Fibroblast of upper back skin (primary cell): ENCODE measurements at places on chromosomes 5 and 9.
A peak's percentile ranks its signal among the peaks of the same experiment; 100 is the strongest.

DNA sequence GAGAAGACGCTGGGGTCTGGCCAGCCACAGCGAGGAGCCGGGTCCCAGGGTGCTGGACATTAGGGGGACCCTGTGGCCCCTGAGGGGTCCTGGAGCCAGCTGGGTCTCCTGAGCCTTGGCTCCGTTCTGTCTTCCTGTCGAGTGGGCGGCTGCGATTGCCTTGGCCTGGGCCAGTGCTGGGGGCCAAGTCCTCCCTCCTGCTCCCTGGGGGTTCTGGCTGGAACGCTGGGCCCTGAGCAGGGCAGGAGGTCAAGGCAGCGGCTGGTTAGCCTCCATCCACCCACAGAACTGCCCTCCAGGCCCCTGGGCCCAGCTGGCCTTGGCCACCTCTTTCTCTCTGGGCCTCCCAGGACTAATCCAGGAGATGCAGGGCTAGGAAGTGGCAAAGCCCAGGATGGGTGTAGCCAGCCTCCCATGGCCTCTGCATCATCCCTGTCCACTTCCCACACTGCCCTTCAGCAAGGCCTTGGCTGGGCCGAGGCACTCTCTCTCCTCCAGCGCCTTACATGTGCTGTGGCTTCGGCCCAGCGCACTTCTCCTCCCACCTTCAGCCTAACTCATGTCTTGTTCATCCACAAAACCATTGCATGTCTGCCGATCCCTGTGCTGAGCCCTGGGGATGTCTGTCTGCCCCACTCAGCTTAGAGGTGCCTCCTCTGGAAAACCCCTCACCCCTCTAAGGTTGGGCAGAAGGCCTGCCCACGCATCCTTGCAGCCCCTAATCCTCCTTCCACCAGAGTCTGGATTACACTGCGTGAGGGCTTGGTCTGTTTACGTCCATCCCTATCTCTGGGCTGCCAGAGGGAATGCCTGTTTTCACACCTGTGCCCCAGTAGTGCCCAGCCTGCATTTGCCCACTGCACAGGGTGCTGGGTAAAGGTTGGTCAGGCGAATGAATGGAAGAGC, 5.0 kb downstream of the LAMC3 start:
- no peak for DNase-seq

GRCh38 chr5:1008451-1009358, at the start of gene NKD2:
Gene NKD2 (plus strand): TSS chr5:1008802. CDS start chr5:1009058, 256 bp downstream.
- DNase-seq, result no peak

GRCh38 chr9:35096035-35096849, at the start of gene PIGO:
Gene PIGO (minus strand): TSS chr9:35096591. CDS start chr9:35095565, 1,026 bp downstream.
- peak; percentile 79 for DNase-seq

DNA sequence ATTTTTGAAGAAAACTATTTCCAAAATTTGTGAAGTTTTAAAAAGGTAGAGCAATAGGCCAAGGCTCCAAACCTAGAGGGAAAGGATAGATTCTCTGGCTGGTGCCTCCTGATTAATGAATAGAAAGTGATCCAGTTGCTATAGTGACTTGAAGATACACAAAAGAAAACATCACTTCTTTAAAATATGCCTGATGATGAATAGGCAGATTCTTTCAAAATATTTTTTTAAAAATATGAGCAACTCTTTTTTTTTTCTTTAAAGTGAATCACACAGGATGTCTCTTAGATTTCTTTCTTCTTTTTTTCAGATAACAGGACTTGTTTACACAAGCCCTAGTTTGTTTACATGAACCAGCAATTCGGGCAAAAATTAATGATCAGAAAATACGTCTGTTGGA, 124.4 kb downstream of the RFK start:
- DNase-seq, result peak; percentile 13

DNA sequence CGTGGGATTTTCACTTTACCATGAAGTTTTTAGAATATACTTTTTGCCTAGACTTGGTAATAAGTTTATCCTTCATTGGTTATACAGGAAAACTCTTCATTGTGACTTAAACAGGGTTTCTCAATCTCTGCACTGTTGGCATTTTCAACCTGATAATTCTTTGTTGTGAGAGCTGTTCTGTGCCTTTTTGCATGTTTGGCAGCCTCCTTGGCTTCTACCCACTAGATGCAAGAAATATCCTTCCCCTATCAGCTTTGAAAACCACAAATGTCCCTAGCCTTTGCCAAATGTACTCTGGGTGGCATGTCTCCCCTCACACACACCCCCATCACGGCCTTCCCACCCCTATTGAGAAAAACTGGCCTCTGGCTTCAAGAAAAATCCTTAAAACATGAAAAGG, 180.9 kb downstream of the ESM1 start:
- DNase-seq, result no peak

DNA sequence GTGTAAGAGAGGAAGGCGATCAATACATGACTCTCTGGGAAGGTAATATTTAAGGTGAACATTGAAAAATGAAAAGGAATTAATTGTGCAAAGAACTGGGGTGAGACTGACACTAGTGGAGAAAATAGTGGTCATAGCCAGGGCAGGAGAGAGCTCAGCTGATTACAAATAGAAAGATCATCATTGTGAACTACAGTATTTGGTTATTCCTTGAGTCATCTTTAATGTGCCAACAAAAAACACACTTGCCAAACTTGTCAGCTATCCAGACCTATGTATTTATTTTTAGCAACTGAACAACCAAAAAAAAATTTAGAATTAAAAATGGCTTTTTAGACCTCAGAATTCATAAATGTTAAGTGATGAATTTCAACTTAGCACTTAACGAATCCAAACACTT, 749.8 kb upstream of the CDH9 start:
- peak; percentile 3 for DNase-seq

GRCh38 chr5:135465391-135466122, 13.4 kb upstream of the TIFAB start:
- DNase-seq, result no peak

DNA sequence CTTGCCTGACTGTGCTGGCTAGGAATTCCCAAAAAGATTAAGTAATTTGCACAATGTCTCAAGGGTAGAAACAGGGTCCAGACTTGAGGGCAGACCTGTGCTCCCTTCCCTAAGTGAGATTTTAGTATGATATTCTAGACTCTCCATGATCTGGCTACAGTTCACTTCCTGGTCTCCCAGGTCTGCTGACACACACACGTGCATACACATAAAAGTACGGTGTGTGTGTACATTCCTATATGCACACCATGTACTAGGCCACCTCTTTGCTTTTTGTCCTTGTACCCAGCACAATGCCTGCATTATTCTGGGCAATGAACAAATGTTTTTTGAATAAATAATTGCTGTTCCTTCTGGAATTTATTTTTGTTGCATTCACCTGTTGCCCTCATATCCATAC, 83.7 kb downstream of the SH3RF2 start:
- no peak for DNase-seq

GRCh38 chr9:128341435-128341849, 1.1 kb downstream of the SLC27A4 start:
- peak; percentile 64 for DNase-seq

DNA sequence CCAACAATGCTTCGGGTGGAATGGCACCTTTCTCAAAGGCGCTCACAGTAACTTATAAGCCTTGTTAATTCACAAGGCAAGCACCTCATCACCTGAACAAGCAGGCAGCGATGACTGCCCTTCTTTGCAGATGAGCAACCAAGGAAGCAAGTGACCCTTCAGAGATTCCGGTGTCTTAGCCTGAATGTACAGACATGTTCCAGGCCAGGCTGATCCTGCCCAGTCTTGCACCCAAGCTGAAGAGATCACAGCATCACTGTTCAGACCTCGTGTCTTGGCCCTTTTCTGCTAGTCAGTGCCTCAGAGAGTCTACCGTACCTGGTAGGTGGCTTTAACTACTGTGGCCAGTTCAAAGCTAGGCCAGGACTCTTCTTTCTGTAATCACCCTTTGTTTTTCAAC, 94.7 kb upstream of the ERCC6L2 start:
- DNase-seq, result no peak

DNA sequence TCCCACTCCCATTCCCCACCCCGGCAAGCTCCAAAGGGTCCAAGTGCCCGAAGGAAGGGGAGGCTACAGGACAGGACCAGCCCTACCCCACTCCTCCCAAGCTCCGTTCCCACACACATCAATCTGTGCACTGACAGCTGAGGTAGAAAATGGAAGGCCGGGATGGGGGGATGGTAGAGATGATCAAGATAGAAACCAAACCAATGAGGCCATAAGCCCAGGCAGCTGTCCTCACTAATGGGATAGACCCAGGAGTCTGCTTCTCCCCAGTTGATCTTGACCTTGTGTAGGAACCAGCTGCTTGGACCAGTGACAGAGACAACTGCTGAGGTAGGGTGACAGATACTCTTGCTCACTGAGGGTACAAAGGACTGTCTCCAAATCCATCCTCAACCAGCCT, 38.6 kb downstream of the B4GALT1 start:
- no peak for DNase-seq

DNA sequence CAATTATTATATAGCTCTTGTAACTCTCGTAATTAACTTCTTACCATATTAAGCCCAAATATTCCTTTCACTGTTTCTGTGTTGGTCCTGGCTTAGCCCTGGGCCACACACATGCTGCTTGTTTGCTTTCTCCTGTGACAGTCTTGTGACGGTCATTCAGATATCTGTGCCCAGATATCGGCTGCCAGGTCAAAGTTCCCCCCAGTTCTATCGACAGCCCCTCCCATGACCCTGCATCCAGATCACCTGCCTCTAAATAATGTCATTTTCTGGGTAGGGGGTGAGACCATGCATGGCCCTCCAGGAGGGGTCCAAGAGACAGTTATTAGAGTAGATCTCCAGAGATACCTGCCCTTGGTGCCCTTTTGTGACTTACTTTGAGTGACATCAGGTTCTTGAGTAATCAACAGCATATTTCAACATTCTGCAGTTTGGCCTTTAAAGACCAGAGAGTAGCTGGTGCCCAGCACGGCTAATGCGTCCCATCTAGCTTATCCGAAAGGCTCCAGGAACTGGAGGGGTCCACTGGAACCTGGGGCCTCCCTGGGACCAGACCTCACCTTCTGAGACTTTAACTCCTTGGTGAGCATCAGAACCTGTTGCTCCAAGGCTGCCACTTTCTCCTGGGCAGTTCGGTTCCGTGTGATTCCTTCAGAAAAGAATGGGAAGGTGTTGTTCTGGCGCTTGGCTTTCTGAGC, 26.9 kb downstream of the TBC1D2 start:
- no peak for DNase-seq

DNA sequence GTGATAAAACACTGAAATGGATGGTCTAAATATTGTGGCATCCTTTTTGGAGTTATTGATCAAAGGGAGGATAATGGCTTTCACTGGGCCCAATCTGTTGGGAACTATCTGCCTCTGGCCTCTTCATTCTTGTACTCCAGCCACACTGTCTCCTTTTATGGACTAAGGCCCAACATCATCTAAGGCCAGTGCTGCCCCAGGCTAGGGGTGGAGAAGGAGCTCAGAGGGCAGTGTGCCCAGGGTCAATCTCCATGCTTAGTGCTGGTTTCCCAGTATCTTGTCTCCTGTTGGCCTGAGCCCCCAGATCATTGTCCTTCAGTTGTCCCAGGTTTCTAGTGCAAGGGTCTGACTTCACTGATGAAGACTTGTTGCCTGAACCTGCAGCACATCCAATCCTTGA, 26.4 kb upstream of the JMY start:
- DNase-seq, result no peak

DNA sequence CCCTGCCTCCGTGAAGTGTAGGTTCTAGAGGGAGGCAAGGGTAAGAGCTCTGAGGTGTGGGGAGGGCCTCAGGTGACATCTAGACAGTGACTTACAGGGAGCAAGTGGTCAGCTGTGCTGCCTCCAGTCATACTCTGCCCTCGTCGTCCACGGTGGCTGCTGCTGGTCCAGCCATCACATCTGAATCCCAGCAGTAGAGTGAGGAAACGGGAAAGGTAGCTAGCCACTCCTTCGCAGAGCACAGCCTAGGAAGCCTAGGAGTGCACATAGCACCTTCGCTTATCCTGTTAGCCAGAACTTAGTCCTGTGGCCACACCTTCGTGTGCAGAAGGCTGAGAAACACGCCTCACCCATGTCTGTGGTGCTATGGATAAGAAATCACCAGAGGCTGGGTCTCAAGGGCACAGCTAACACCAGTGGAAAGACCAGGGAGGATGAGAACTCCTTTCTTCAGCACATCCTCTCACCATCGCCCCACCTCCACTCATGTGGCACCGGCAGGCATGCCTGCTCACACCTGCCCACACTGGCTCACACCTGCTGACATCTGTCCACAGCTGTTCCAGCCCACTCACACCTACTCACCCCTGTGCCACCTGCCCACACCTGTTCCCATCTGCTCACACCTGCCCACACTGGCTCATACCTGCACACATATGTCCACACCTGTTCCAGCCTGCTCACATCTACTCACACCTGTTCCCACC, 44.5 kb upstream of the SLC6A19 start:
- no peak for DNase-seq

DNA sequence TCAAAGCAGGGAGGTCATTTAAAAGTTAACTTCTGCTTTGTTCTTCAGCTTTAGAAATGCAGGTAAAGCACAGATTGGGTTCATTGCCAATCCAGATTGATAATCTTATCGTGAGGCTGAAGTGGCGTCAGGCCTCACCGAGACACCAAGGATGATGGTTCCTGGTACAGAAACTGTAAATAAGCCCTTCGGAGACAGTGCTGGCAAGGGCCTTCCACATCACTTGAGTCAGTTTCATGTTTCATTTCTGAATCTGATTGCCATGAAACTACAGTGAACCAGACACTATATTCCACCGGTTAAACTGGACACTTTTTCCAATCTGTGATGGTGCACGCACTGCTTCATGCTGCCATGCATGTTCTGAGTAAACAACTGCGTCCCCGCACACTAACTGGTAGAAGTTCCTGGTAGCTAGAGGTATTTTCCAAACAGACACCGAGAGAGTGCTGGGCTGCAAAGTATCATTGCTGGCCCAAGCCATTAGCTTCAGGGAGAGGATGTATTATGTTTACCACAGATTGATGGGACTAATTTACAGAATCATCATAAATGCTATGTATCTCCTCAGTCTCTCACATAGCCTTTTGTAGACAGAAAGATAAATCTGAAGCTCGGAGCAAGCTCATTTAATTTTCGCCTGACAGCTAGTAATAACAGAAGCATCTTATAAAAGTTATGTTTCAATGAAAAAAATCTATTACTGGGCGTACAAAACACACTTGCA, 336.1 kb downstream of the GLIS3 start:
- no peak for DNase-seq

DNA sequence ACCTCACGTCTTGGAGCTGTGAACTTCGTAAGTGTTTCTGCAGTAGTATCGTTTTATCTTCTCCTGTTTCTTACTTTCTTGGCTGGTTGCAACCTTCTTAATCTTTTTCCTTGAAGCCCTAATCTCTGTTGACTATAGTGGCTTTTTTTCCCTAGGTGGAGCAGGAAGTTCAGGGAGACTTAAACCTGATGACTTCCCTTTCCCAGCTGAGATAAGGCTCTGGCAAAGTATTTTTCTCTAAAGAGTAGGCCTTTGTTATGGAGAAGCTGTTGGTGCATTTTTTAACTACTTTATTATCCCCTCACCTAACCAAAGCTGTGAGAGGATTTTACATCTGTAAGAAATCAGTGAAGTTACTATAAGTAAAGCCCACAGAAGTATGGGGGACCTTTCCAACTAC, 723.1 kb upstream of the RIOK2 start:
- no peak for DNase-seq

- no peak for DNase-seq
These were observed 7.0 kb downstream of the PDE6A start for GRCh38 chr5:149937610-149938009.
